ENCODE measurements at places on chromosomes 6 and 20.

DNA sequence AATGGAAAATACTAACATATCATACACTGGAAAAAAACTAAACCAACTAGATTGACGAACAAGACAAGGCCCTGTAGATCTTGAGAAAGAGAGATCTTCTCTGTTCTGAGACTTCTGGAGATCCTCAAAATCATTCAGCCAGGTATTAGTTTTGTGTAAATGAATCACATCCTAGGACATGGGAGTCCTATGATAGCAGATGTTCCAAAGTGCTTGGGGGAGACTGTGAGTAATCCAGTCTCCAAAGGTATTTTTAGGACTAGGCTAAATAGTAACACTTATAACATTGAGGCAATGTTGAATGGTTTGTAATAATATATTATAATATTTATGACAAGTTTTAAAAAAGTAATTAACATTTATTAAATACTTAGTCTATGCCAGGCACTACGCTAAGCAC lies 275.0 kb downstream of the BTBD9 start:
- DNase-seq: no peak

GRCh38 chr20:16187956-16188616 lies 385.2 kb downstream of the KIF16B start:
- no peak for DNase-seq

- no peak for DNase-seq
Measured at GRCh38 chr20:49267327-49267726, 10.5 kb downstream of the ZNFX1 start.

DNA sequence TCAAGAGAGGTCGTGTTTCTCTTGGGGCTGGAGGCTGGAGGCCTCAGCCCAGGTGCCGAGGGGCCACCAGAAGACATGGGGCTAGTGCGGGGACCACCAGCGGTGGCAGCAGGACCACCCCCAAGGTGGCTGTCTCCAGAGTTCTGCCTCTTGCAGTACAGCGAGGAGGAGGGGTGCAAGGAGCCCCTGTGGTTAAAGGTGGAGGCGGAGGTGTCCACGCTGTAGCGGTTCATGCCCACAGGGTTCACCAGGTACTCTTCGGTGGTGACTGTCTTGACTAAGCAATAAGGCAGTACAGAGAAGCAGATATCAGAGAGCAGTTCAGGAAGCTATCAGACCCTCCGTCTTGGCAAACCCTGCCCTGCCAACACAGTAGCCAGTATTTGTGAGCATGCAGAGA lies 103.4 kb downstream of the SCML4 start:
- DNase-seq: no peak

DNA sequence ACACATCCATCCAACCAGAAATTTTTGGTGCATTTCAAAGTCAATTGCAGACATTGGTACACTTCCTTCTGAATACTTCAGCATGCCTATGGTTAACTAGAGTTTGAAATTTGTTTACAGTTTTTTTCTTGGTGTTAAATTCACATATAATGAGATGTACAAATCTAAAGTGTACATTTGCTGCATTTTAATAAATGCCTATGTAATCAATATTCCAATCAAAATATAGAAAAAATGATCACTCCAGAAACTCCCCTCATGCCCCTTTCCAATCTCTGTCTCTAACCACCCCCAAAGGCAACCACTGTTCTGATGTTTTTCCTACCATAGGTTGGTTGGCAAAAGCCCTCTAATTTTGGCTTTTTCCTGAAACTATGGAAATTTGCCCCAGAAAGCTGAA lies 7.6 kb upstream of the TGM6 start:
- no peak for DNase-seq

DNA sequence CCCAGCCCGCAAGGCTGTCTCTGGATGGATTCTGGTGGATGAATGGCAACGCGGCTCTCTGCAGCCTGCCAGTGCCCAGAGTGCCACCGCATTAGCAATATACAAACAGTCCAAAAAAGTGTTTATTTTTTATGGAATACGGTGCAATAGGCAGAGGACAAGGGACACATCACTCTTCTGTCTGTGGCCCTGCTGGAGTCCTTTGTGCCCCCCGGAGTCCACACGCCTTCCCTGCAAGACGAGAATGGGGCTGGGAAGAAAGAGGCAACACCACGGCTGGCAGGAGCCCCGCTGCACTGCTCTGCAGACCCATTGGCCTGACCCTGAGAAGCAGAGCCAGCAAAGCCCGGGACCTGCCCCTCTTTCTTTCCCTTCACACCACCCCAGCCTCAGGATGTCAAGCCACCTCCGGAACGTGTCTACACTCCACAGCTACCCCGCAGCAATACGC lies 196.3 kb downstream of the SYNDIG1 start:
- no peak for DNase-seq

- DNase-seq: no peak
Measured at GRCh38 chr6:131492932-131493573, 80.0 kb upstream of the ARG1 start.

GRCh38 chr6:85360794-85361642 lies 88.9 kb upstream of the NT5E start:
- no peak for DNase-seq

DNA sequence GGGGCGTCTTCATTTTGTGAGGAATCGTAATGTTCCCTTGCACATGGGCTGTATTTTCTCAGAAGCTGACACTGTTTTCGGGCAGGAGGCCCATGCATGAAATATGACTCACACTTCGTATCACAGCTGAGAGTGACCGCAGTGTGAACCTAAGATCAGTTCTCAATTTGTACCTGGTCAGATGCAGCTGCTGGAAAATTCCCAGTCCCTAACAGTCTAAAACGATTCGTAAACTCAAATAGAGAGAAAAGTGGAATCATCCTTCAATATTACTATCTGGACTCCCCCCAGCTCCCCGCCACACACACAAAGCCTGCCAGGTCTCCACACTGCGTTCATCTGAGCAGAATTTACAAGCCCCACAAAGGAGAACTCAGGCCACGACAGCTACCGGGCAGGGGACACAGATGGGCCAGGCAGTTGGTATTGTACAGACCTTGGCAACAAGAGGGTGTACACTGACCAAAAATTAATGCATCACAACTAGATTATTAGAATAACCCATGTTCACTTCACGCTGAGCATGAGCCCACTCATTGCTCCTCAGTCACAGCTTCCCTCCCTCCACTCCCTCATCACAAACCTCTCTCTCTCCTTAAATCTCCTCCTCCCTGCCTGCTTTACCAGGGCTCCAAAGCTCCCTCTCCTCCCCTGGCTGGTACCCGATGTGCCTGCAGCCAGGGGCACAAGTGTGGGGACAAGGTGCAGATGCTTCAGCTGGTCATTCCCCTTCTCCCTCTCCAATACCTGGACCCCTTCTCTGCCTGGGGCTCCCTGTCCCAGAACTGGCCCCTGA lies 488.4 kb downstream of the PREX1 start:
- DNase-seq: no peak

DNA sequence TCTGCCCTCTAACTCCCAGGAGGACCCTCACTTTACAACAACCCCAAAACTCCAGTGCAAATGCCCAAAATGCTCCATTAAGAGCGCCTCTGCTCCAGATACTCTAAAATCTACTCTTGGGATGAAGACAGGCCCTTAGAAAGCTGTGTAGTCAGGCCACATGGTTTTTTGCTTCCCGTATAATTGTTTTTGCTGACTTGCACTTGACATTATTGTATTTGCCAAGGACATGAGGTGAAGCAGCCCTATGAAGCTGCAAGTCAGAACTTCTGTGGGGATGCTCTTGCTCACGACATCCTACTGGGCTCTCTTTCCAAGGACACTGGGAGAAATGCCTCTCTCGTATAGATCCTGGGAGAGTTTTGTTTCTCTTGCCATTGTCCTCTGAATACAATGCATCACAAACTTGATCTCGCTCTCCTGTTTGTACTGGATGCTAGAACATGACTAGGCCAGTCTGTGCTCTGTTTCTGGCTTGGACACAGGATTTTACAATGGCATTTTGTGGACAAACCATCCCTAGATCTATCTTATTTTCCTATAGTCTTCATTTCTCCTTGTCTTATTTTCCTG lies 177.2 kb upstream of the DTNBP1 start:
- no peak for DNase-seq

GRCh38 chr6:109397020-109397419 lies 14.8 kb upstream of the CD164 start:
- DNase-seq: no peak

- no peak for DNase-seq
Measured at GRCh38 chr6:137883400-137884148, 16.5 kb downstream of the TNFAIP3 start.

- no peak for DNase-seq
Measured at GRCh38 chr6:111792914-111793700, 80.1 kb downstream of the FYN start.

DNA sequence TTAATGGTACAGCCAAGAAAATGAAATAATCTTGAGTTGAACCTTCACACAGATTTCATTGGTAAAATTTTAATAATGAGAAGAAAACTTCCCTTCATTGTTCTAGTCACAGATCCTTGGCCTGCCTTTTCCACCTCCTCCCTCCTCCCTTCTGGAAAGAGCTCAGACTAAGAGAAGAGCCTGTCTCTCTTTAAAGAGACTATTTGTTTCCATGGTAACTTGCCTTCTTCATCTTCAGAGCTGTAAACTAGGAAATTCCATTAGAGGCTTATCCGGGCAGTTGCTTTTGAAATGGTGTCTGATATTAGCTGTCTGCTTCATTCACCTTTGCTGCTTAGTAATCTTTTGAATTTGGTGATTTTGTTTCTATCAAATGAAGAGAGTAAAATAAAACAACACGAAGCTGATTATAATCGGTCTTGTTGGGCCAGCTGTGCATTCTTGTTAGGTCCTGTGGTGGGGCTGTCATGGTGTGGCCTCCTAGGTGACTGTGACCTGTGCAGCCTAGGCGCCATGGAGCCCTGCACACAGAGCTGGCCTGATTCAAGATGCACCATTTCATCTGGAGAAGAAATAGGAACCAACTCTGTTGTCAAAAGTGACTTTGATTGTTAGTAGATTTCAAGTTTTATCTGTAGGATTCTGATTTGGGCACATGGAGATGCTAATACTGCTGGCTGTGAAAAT lies 96.7 kb downstream of the MAP3K7 start:
- no peak for DNase-seq

DNA sequence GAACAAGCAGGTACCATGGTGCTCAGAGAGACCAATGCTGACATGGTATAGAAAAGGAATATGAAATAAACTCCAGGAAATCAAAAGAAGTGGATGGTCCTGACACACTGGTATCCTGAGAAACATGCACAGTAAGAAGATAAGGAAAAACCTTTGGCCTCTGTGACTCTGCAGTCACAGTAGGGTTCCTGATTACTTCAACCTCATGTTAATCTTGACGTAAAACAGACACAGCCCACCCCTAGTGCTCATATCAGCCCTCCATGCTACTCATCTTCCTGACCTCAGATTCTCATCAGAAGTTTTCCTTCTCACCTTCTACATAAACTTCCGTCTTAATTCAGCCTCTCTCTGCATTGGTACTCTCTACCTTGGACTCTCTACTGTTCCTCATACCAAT lies 240.9 kb downstream of the PKHD1 start:
- DNase-seq: no peak

DNA sequence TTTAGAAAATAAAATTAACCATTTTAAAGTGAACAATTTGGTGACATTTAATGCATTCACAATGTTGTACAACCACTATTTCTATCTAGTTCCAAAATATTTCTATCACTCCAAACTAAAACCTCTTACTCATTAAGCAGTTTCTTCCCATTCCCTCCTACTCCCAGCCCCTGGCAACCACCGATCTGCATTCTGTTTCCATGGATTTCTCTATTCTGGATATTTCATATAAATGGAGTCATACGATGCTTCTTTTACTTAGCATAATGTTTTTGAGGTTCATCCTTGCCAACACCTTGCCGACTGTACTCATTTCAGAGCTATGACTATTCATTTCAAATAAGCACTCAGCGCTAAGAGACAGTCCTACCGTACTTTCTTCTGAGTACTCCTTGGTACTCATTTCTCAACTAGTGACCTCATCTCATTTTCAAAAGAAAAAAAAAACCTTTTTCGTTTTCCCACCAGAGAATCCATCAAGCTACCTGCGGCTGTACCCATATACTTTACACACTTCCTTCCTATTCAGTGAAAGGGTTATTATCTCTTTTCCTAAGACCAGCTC lies 259.2 kb downstream of the UTRN start:
- no peak for DNase-seq

- no peak for DNase-seq
Measured at GRCh38 chr6:15153191-15153590, 92.7 kb upstream of the JARID2 start.

- no peak for DNase-seq
Measured at GRCh38 chr6:52416629-52417151, 3.5 kb upstream of the EFHC1 start.

DNA sequence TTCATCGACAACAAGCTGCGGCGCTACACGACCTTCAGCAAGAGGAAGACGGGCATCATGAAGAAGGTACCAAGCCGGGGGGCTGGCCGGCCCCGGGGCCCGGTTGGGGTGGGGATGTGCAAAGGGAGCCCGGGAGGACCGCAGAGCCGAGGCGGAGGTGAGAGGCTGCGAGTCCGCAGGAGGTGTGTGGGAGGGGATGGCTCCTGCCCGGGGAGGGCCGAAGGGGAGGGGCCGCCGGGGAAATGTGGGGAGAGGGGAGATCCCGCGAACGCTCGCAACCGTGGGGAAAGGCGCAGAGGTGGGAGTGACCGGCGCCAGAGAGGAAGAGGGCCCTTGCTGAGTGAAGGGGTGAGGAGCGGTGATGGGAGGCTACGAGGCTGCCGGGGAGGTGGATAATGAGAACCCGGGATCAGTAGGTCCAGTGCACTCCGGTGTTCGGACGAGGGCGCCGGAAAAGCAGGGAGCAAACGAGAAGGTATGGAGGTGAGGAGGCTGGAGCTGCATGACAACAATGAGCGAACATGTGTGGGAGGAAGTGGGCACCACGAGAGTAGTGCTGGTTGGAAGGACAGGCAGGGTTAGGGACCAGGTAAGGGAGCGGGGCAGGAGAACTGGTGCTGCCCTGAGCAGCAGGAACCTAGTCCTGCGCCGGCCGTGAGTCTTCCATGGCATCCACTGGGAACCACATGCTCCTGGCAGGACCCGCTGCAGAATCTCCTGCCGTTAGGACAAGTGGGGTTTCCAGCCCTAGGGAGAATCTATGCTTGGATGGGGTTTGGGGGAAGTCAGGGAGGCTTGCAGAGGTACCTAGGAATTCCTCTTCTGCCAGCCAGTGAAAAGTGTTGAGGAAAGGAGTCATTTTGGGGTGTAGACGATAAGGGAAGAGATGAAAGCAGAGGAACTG lies 1.3 kb downstream of the SRF start:
- DNase-seq: peak; percentile 66

- DNase-seq: no peak
Measured at GRCh38 chr20:17688965-17689364, 6.9 kb upstream of the RRBP1 start.

DNA sequence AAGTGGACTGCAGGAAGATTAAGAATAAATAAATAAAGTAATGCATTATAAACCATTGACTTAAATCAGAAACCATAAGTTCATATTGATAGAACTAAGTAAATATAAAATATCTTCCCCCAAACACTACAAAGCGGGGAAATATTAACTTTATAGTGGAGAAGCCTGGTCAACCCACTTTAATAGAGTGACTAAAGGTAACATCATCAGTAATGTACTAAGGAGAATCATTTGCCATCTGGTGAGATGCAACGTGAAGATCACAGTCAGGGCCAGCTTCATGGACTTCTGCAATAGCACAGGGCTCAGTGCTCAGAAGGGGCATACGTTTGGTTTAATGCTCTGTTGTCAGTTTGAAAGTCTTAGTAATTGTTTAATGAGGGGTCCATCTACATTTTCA lies 58.8 kb upstream of the CD83 start:
- no peak for DNase-seq

GRCh38 chr6:154617175-154617574 lies 106.7 kb upstream of the CNKSR3 start:
- DNase-seq: no peak

- no peak for DNase-seq
Measured at GRCh38 chr20:52738081-52738480, 234.1 kb upstream of the TSHZ2 start.

All from activated naive CD8-positive, alpha-beta T cell treated with anti-CD3 and anti-CD28 coated beads, Interleukin-2, amount 10 ng/mL, durations not matched to agents 7 days and 5 days (primary cell).